ENCODE measurements at places on chromosomes 1 and 21. TPM values are rescaled to one million over a fixed set of nuclear protein-coding genes. Genes with fewer than 3 reads are reported as not detected.

GBP4 gene
- total RNA-seq, result 4.1 TPM

OR2T33 gene
- total RNA-seq, result not detected

NUCKS1 gene
- total RNA-seq, result 111 TPM

FCRL1 gene
- not detected for total RNA-seq

ADAMTSL4 gene
- 86.1 TPM for total RNA-seq

GRCh38 chr1:227949341-227949921, 1.7 kb upstream of the WNT9A start:
- no peak overlapping the region for H3K4me3 ChIP-seq
- H3K36me3 ChIP-seq, result no peaks in the 10 kb centered on the region
- no peaks in the 10 kb centered on the region for H3K27me3 ChIP-seq
- no peak for DNase-seq

DNA sequence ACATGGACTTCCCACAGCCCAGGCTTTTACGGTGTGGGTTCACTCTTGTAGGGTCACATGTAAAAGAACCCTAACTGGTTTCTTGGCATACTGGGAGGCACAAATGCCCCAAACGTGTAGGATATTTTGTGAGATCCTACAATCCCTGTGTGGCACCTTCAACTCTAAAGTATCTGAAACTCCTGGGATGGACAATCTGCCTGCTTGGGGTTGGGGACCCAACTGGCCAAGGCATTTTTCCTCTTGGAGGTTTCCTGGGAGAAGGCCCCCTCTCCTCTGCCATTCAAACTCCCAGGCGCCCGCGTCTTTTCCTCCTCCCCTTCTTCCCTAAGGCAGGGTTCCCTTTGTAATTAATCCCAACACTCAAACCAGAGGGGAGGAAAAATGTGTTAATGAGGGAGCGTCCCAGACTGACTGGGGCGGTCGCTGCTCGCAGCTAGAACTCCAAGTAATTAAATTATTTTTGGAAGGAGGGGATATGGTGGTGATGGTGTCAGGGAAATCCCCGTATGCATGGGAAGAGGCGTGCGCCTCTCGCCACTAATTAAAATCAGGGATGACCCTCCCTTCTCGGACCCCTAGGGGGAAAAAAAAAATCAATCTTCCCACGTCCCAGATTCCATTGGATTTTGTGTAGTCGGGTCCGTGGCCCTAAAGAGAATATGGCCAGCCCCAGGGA, 681 bp upstream of the VANGL2 start:
- H3K36me3 ChIP-seq, result no peaks in the 10 kb centered on the region
- DNase-seq, result no peak
- H3K27ac ChIP-seq, result peak overlapping the region; percentile 78
- H3K4me1 ChIP-seq, result peaks cover 33% of the 10 kb centered on the region

DNA sequence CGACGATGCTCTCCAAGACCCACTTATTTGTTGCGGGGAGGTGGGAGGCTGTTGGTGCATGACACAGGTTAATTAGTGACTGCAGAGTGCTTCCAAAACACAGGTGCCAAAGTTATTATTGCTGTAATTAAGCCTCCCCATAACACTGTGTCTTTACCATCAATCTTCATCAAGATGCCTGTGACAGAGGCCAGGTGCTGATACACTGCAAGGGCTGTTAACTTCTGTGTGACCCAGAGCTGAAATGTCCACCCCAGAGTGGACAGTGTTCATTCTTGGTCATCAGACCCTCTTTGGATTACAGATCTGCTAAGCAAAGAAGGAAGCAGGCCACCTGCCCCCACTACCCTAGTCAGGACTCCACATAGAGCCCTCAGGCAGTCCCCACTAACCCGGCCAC, 55.5 kb downstream of the CAPN8 start:
- no peak overlapping the region for H3K4me3 ChIP-seq
- H3K4me1 ChIP-seq, result no peaks in the 10 kb centered on the region
- H3K36me3 ChIP-seq, result no peaks in the 10 kb centered on the region
- no peak for DNase-seq
- H3K27me3 ChIP-seq, result no peaks in the 10 kb centered on the region

- H3K4me1 ChIP-seq, result no peaks in the 10 kb centered on the region
- H3K27me3 ChIP-seq, result no peaks in the 10 kb centered on the region
- no peak for DNase-seq
- no peak overlapping the region for H3K4me3 ChIP-seq
- no peak overlapping the region for H3K27ac ChIP-seq
- H3K36me3 ChIP-seq, result no peaks in the 10 kb centered on the region
Measured at GRCh38 chr1:229167318-229167717, 103.6 kb upstream of the RAB4A start.

- H3K27me3 ChIP-seq, result no peaks in the 10 kb centered on the region
- no peak for DNase-seq
- H3K27ac ChIP-seq, result no peak overlapping the region
- no peak overlapping the region for H3K4me3 ChIP-seq
- H3K4me1 ChIP-seq, result no peaks in the 10 kb centered on the region
Measured at GRCh38 chr1:80776266-80776665, 1024.5 kb upstream of the ADGRL2 start.

DNA sequence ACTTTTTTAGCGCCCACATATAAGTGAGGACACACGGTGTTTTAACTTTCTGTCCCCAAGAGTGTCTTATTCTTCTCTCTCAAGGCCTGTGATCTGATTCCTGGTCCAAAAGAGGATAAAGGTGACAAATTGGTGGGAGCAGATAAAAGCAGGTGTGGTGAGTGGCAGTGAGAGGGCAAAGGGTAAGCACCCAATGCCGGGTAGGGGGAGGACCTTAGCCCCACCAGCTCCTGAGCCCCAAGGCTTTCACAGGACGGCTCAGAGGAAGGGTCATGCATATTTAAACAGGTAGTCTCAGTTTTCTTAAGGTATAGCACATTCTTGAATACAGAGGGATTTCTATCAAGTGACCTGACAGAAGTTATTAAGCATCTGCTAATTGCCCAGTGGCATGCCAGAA, 19.6 kb downstream of the LBR start:
- H3K27ac ChIP-seq, result no peak overlapping the region
- H3K36me3 ChIP-seq, result peaks cover 85% of the 10 kb centered on the region
- H3K27me3 ChIP-seq, result no peaks in the 10 kb centered on the region
- peaks cover 37% of the 10 kb centered on the region for H3K4me1 ChIP-seq
- DNase-seq, result no peak
- H3K4me3 ChIP-seq, result no peak overlapping the region

GRCh38 chr1:87224201-87224600, 104.5 kb upstream of the LMO4 start:
- H3K27ac ChIP-seq, result no peak overlapping the region
- H3K27me3 ChIP-seq, result no peaks in the 10 kb centered on the region
- no peak overlapping the region for H3K4me3 ChIP-seq
- DNase-seq, result no peak

DNA sequence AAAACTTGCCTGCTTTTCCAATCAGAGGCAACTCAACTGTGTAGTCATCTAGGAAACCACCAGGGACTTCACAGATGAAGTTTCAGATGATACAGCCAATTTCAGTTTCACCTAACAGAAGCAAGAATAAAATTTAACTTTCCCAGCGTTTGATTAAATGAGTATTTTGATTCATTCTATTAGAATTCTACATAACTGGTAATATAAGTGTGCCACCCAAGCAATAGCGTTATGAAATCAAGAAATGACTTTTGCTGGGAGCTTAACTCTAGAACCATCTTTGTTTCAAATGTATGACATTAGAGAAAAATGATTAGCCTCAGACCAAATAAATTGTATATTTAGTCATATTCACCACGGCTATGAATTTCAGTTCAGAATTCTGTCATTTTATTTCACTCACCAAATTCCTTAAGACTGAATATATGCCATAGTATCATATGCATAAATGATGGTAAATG, 239.3 kb downstream of the NRIP1 start:
- no peak overlapping the region for H3K27ac ChIP-seq
- no peaks in the 10 kb centered on the region for H3K36me3 ChIP-seq
- no peak for DNase-seq
- H3K27me3 ChIP-seq, result no peaks in the 10 kb centered on the region
- no peak overlapping the region for H3K4me3 ChIP-seq

- H3K4me1 ChIP-seq, result no peaks in the 10 kb centered on the region
- H3K27me3 ChIP-seq, result no peaks in the 10 kb centered on the region
- no peaks in the 10 kb centered on the region for H3K36me3 ChIP-seq
- DNase-seq, result no peak
Measured at GRCh38 chr1:88463401-88463985, 220.6 kb upstream of the PKN2 start.

DNA sequence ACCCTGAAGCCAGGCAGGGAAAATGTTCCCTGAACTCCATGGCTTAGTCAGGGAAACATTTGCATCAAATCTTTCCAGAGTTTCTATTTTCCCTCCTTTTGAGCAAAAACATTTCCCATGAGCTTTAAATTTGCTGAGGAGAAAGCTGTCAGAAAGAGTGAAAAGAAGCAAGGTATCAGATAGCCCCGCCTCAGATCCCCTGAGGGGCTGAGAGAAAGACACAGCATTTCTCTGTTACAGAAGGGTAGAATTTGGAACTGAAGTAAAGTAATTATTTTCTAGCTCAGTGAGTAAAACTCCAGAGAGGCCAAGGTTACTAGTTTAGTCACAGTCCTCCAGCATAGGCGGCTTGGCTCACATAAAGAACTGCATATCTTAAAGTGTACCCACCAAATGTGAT, 10.6 kb downstream of the FMO1 start:
- no peaks in the 10 kb centered on the region for H3K36me3 ChIP-seq
- peaks cover 9% of the 10 kb centered on the region for H3K4me1 ChIP-seq
- DNase-seq, result no peak
- H3K27me3 ChIP-seq, result no peaks in the 10 kb centered on the region
- H3K27ac ChIP-seq, result no peak overlapping the region

- peaks cover 24% of the 10 kb centered on the region for H3K4me1 ChIP-seq
- no peaks in the 10 kb centered on the region for H3K27me3 ChIP-seq
- no peaks in the 10 kb centered on the region for H3K36me3 ChIP-seq
- no peak overlapping the region for H3K27ac ChIP-seq
- DNase-seq, result no peak
Measured at GRCh38 chr1:117616967-117617366, 11.1 kb downstream of the TENT5C start.

GRCh38 chr1:81540216-81540615, 260.5 kb upstream of the ADGRL2 start:
- H3K4me3 ChIP-seq, result no peak overlapping the region
- H3K27ac ChIP-seq, result no peak overlapping the region

GRCh38 chr1:62038594-62039284, 155.9 kb upstream of the L1TD1 start:
- no peak overlapping the region for H3K4me3 ChIP-seq
- H3K36me3 ChIP-seq, result peaks cover 4% of the 10 kb centered on the region
- H3K4me1 ChIP-seq, result no peaks in the 10 kb centered on the region
- no peak overlapping the region for H3K27ac ChIP-seq

DNA sequence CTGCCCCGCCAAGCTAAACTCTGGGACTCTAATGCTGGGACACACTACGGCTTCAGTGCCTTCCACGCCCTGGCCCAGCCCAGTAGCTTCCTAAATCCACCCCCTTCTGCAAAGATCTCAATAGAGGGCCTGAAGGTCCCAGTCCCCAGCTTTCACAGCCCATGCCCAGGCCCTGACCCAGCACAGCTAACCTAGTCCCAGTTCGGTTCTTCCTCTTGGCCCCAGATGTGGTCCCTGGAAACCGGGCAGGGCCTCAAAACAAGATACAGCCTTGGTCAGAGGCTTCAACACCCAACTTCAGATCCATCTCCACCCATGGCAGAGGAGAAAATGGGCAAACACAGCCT, 646 bp upstream of the PDZK1IP1 start:
- DNase-seq, result no peak
- peak overlapping the region; percentile 49 for H3K27ac ChIP-seq
- no peak overlapping the region for H3K4me3 ChIP-seq
- H3K4me1 ChIP-seq, result peaks cover 38% of the 10 kb centered on the region
- H3K27me3 ChIP-seq, result no peaks in the 10 kb centered on the region
- no peaks in the 10 kb centered on the region for H3K36me3 ChIP-seq

DNA sequence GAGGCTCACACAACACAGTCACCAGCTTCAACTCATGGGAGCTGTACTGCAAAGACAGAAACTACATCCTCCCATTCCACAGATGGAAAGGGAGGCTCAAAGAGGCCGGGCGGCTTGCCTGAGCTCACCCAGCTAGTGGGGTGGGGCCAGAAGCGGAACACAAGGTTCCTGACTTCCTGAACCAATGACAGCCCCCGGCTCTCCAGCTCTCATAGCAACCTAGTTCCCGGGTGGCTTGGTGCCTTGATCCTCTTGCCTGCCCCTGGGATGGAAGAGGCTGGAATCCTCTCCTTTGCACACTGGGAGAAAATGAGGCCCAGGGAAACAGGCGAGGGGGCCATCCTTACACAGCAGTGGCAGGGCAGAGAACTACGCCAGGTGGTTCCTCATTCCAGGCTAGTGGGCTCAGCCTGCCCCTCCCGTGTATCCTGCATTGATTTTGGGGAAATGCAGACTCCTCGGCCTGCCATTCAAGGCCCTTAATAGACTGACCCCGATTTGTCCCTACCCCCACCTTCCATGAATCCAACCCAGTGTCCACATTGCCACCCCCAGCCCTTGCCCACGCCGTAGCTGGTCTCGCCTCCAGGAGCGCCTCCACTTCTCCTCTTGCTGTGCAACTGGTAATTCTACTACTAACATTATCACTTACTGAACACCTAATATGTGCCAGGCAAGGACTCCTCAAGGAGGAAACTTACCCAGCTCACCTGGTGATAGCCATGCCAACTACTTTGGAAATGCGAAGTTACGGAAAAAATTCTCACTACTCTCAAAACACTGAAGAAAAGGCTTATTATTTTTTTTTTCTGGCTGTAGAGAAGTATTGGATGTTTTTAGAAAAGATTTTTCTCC, 5.0 kb downstream of the RAP1GAP start:
- peaks cover 18% of the 10 kb centered on the region for H3K4me1 ChIP-seq
- no peaks in the 10 kb centered on the region for H3K36me3 ChIP-seq
- DNase-seq, result no peak
- H3K27ac ChIP-seq, result no peak overlapping the region

DNA sequence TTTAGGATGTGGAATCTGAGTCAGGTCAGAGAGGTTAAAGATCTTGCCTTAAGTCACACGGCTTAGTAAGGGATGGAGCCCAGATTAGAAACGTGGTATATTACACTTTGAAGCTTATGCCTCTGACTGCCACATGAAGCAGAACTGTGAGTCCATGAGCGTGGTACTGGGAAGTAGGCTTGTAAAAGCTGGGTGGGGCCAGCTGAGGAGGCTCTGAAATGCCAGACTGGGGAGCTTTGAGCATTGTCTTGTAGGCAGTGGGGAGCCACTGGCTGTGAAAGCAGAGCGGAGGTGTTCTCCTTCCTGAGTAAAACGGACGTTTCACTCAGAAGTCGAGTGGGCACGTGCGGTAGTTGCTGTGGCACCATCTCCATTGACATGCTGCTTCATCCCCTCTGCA, 72.6 kb upstream of the USP24 start:
- peak; percentile 50 for DNase-seq
- H3K27ac ChIP-seq, result no peak overlapping the region
- H3K4me1 ChIP-seq, result no peaks in the 10 kb centered on the region
- no peaks in the 10 kb centered on the region for H3K27me3 ChIP-seq
- H3K36me3 ChIP-seq, result no peaks in the 10 kb centered on the region

DNA sequence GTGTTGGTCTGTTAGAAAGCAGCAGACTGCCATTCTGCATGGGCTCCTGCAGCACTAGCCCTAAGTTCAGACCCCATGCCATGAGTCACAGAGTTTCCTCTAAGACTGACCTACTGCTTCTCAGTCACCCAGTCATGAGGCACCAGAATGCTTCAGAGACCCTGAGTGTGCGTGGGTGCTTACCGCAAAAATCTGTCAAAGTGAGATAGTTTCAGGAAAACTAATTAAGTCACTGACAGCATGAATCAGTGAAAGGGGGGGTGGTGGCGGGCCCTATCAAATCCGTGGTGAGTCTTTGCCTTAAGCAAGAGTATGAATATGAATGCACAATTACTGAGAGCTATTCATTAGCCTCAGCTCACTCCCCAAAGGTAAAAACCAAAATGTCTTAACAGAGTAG, 98.1 kb downstream of the KCTD3 start:
- H3K27ac ChIP-seq, result no peak overlapping the region
- DNase-seq, result peak; percentile 45
- no peak overlapping the region for H3K4me3 ChIP-seq
- no peaks in the 10 kb centered on the region for H3K27me3 ChIP-seq
- no peaks in the 10 kb centered on the region for H3K36me3 ChIP-seq

All from esophagus muscularis mucosa (tissue), 4 donors.